Stimulated activated CD4-positive, alpha-beta T cell treated with anti-CD3 and anti-CD28 coated beads, Interleukin-15, amount 100 ng/mL, for 48 hours (primary cell): ENCODE measurements at places on chromosomes 6 and 20.

DNA sequence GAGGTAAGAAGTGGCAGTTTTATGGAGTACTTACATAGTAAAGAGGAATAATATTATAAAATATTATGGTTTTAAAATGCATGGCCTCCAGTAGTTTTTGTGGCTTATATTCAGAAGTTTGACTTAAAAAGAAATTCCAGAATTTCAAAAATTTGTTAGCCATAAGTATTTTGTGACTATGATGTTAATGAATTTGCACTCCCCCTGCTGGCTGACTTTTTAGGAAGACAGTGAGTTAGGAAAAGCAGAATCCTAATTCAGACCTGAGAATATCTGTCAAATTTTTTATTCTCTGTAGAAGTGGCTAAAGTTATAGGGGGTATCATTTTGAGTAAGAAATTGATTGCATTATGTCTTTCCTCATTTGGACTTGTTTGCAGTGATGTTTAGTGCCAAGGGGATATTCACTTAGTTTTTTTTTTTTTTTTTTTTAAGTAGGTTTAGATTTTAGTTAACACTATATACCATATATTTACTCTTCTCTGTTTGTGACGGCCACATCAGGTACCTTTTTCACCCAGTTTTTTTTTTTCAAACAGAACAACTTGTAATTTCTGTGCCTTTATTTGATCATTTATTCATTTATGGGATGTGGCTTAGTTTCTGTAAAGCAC, 40.8 kb downstream of the ZFAND3 start:
- DNase-seq = no peak

DNA sequence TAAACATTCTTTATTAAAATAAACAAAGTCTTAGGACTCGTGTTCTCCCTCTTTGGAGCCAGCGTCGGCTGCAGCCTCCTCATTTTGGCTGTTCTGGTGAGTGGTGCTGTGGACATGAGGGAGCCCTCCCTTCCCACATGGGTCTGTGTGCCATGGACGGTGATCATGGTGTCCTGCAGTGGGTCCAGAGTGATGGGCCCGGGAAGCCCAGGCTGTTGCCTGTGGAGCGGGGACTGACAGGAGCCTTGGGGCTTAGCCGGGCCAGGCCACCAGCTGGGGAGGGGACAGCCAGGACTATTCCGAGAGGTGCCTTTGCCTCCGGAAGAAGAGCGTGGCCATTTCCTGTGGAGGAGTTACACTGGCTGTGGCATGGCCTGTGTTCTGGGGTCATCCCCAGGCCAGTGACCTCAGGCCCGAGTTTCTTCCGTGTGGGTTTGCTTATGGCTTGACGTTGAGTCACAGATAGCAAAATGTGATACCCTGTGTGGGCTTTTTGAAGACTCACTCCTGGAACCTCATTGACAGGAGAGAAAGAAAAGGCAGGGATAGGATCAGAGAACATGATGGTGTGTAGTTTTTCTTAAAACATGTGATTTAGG, 153.4 kb downstream of the DTNBP1 start:
- DNase-seq = no peak

DNA sequence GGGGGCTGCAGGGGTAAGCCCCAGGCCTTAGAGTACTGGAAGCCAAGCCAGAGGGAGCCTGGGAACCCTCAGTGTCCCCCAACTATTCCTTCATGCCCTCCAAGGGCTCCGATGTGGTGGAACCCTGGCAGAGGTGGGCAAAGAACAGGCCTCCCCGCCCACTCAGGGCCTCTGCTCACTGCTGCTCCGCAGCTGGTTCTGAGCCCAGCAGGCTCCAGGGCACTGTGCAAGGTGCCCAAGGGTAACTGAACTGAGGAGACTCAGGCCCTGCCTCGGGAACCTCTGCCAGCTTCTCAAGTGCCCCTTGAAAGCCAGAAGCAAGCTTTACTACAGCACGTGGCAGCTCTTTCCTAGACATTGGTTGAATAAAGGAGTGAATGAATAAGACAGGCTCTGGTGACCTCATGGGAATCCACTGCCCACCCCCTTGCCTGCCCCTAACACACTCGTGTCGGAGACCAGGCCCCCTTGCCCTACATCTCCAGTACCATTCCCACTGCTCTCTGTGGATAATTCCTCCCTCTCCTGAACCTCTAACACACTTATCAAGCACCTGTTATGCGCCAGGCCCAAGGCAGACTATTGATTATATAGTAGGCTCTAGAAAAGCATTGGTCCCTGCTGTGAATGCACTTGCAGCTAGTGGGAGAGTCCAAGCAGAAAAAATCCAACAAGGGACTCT, 55.0 kb downstream of the TOX2 start:
- DNase-seq = no peak

- DNase-seq = no peak
Measured at GRCh38 chr20:59850018-59850641, 83.3 kb downstream of the SYCP2 start.

DNA sequence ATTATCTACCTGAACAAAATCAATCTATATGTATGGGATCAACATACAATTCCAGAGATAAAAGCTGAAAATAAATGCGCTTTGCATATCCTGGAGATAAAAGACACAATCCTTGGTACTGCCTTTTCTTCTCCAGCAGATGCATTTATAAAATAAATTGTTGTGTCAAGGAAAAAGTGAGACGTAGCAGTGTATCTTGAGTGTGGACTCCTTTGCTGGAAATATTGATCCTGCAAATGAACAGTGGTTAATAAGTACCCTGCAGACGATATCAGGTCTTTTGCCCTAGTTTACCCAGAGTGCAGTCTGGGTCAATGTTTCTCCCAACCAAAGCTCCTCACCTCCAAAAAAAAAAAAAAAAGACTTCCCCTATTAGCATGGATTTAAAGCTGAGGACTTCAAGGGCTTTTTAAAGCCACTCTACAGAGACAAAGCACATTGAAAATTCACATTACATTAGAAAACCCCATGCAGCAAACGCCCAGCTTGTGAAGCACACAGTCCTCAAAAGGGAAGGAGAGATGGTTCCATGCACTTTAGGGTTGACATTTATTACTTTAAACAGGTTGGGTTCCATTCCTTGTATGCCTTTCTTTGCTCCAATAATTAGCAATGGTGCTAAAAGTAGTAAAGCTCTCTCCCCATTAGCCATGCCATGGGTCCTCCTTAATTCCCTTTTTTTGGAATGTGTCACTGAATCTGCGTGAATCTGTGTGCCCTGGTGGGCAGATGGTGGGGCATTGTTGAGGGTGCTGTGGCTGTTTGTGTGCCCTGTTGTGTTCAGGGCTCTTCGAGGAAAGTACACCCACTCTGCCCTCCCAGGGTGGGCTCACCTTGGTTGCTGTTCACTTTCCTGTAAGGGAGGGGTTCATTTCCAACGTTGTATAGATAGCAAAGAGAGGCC, 21.1 kb downstream of the FOXA2 start:
- no peak for DNase-seq

DNA sequence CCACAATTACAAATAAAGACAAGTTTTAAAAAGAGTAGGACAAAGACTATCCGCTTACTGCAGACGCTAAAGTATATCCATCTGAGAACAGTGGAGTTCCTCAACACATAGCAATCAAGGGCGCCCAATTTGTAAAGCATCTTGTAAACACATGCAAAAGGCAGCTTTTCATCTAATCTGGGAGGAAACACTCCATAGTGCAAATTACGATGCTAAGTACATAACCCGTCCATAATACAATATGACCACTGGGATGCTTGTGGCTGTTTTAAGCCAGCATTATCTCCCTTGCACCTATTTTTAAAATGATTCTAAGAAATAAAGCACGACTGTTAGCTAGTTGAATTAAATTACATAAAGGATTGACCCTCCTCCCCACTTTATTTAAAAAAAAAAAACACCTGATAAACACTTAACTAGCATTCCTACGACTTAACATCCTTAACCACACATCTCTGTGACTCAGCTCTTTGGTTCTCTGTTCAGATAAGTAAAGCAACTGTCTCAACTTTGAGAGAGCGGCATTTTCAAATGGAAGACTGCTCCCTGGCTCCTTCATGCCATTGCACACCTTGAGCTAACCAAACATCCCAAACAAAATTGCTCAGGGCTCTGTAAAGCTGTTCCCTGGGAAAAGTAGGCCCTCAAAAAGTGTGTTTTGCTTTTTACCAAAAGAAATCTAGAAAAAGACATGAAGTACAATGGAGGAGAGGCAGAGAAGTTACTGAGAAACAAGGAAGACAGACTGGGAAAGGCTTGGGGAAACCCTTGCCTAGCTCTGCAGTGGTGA, 14.2 kb downstream of the SLC22A23 start:
- DNase-seq = no peak

- no peak for DNase-seq
Measured at GRCh38 chr6:161536224-161536630, 262.4 kb upstream of the AGPAT4 start.
